ENCODE measurements at places on chromosomes 3 and 15.

DNA sequence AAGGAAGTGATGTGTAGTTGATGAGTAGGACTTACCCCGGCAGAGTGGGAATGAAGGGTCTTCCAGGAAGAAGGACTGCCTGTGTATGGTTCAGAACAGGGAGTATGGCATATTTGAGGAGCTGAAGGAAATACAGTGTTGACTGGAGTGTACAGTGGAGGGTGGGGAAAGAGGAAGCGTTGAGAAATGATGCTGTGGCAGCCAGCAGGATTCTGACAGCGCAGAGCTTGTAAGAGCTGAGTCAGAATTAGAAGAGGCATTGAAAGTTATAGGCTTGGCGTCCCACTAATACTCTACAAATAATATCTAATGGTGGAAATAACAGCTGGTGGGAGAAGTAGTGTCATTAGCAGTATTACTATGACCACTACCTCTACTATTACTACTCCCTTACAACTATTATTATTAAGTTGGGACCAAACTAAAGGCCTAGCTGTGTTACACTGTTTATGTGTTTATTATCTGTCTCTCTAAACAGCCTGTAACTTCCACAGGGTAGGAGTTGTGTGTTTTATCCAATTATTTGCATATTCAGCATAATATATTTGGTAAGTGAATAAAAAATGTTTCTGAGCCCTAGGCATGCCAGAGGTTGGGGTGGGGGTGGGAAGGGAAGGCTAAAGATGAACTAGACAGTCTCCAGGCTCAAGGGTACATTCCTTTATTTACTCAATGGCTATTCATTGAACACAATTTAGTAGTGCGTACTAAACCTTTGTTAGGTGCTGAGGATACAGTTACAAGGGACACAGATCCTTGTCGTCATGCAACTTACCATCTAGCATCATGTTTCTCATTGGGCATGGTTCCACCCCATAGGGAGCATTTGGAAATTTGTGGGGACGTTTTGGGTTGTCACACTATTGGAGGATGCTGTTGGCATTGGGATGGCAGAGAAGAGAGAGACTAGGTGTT lies 428.8 kb upstream of the ONECUT1 start:
- no peak for DNase-seq

- no peak for DNase-seq
Measured at GRCh38 chr3:127226946-127227842, 34.3 kb downstream of the PRR23E start.

DNA sequence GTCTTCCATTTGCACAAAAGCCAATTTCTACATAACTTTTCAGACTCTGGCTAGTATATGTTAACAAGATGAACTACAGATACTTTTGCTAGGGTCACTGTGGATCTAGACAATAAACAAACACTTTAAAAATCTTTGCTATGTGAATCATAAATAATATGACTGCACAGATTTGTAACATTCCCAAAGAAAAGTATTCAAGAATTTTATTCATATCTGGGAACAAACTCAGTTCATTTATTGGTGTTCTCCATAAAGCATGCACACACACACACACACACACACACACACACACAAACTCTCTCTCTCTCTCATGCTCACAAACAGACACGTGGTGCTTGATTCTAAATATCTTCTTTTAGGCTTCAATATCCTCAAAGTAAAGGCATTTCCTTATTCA lies 18.8 kb upstream of the THRB start:
- DNase-seq = no peak

DNA sequence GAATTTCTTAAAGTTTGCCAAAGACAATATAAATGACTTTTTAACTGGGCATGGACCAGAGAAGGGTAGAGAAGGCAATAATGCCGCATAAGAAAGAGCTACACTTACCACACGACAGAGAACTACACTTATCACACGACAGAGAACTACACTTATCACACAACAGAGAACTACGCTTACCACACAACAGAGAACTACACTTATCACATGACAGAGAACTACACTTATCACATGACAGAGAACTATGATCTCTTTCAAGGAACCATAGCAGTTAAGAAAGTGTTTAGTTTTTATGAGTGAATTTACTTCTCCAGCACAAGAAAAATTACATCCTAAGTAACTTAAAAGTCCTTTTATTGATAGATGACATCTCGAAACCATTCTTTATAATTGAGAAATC lies 32.0 kb downstream of the DCUN1D1 start:
- no peak for DNase-seq

DNA sequence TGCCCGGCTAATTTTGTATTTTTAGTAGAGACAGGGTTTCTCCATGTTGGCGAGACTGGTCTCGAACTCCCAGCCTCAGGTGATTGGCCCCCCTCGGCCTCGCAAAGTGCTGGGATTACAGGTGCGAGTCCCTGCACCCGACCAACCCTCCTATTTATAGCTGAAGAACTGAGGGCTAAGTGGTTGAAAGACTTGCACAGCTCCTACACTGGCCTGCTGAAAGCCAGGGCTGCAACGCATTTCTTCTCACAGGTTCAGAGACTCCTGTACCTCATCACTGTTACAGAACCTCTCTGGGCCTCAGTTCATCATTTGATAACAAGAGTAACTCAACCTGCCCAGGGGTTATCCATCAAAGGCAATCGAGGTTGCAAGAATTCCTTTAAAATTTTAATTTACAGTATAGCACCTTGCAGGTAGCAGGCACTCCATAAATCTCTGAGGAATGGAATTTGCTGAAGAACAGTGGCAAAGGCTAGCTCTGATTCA lies 626.5 kb upstream of the TBL1XR1 start:
- DNase-seq = no peak

DNA sequence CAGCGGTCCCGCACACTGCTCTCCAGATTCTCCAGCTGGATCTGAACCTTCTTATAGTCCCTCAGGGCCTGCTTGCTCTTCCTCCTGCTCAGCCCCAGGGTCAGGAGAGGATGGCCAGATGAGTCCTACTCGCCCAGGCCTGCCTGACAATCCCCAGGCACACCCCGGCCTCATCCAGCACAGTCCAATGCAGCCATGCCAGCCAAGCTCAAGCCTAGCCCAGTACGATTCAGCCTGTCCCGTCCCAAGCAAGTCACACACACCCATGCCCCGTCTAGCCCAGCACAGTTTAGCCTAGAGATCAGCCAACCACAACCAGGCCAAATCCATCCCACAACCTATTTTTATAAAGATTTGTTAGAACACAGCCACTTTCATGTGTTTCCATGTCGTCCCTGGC lies 16.8 kb downstream of the PLXNB1 start:
- no peak for DNase-seq

GRCh38 chr3:185702262-185703225 lies 116.4 kb downstream of the SENP2 start:
- DNase-seq = no peak

GRCh38 chr3:195768414-195768813 lies 43.3 kb downstream of the MUC4 start:
- no peak for DNase-seq

GRCh38 chr15:75947092-75947491 lies 43.4 kb downstream of the FBXO22 start:
- DNase-seq = no peak

DNA sequence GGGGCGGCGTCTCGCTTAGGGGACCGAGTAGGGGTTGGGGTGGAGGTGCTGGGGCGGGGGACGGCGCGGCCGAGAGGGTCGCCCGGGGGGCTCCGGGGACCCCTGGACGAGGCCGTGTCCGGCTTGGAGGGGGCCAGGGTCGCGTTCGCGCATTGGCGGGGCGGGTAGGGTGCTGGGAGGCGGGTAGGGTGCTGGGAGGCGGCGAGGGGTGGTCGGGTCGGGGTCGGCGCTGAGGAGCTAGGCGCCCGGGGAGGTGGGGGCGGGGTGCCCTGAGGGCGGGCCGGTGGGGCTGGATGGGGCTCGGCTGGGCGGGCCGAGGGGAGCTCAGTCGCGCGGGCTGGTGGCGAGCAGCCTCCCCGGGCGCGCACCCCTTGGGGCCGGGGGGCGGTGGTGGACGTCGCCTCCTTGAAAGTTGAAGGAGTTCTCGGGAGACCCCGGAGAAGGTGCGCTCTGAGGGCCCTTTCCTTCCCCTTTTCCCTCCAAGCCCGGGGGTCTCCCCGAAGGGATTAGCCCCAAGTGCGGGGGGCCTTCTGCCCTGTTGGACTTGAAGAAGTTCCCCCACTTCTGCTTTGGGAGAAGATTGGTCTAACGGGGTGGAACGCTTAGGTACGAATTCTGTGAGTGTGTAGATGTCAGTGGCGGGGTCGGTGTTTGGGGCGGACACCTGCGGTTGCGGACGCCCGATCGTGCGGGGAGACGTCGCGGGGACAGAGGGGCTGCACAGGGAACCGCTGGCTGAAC lies 543 bp downstream of the MEF2A start:
- DNase-seq = no peak

DNA sequence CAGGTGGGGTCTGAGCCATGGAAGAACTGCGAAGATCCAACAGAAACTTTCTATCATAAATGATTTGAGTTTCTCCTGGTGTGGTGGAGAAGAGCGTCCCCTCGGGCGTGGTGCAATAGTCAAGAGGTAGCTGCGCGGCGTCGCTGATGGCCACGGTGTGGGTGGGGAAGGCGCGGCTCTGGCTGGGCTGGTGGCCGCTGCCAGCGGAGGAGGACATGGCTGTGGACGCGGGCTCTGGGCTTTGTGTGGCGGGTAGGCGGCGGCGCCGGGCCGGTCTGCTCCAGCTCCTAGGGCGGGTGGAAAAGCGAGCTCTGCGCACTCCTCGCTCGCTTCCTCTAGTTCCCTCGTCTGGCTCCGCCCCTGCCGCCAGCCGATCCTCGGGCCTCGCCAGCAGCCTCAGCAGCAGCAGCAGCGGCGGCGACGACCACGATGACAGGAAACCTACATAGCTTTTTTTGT lies 5.9 kb downstream of the STARD9 start:
- DNase-seq = peak; percentile 66

DNA sequence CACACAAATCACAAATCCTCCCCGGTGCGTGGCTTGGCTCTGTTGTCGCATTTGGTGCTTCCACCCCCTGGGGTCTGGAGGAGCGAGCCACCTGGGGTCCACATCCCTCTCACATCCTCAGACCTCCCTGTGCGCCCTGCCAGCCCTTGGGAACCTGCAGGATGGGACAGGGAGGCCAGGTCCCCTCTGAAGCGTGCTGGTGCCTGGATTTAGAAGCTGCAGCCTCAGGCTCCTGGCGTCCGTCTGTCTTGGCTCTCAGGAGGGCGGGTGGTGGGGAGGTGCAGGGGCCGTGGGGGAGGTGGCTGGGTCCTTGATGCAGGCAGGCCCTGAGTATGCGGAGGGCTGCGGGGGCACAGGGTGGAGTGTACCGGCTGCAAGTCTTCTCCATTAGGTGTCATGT lies 38.4 kb downstream of the RGMA start:
- no peak for DNase-seq

- no peak for DNase-seq
Measured at GRCh38 chr3:24519368-24520100, 24.9 kb upstream of the THRB start.

DNA sequence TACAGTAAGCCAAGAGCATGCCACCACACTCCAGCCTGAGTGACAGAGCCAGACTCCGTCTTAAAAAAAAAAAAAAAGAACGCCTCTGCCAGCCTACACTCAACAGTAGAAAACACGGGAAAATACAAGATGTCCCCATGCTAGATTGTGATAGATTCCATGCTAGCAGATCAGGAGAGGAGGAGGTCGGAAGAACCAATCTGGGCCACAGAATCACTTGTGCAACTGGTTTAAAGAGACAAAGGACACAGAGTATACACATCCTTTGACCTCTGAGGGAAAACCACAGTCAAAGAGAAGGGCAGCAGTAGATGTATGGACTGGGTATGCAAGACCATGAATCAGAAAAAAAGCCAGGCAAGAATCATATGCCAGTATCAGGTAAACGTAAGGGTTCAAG lies 15.9 kb downstream of the TBL1XR1 start:
- no peak for DNase-seq

GRCh38 chr3:112734736-112735350 lies 93.9 kb upstream of the CCDC80 start:
- DNase-seq = peak; percentile 60

GRCh38 chr3:179589143-179589542 lies 15.3 kb downstream of the MRPL47 start:
- DNase-seq = no peak

DNA sequence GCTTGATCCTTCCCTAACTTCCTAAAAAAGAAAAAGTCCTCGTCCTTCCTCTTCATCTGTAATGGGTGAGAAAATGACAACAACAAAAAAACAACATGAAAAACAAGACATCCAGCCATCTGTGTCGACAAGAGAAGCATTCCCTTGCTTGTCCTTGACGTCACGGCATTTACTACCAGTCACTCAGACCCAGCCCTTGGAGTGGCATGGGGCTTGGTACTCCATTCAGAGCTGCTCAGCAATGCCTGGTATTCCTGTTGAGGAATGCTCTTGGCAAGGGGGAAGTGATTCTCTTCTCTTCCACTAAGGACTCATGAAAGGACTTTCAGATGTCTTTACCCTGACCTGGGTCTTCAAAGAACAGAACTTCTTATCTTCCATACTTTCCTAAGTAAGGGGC lies 339.7 kb upstream of the RASGRP1 start:
- no peak for DNase-seq

- no peak for DNase-seq
Measured at GRCh38 chr15:31077181-31077580, 24.3 kb downstream of the TRPM1 start.

DNA sequence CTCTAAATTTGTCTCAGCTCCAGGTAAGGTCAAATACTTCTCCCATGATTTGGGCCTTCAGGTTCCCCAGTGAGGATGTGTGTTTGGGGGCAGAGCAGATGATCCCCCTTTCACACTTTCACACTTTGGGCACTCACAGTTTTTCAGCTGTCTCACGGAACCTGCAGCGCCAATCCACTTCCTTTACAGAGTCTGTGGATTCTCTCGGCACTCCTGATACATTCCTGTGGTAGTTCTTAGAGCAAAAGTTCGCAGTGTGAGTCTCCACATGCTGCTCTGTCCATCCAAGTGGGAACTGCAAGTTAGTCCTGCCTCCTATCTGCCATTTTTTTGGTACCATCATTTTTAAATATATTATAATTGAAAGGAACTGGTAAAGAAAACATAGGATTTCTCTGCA lies 20.2 kb upstream of the CPOX start:
- DNase-seq = no peak

DNA sequence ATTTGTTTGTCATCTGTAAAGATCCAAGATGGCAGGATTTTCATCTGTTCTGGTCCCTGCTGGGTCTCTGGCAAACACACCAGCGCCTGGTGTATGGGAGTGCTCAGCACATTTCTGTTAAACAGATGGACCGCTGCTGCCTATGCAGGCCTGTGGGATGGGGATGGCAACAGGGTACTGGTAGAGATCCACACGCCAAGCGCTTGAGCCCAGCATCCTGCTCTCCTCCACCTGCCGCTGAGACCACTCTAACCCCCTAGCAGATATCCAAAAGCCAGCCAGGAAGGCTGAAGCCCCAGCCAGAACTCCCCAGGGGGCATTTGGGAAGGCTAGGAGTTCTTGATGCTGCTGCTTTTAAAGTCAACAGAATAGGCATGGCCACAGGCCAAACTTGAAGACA lies 31.7 kb downstream of the ZNF445 start:
- DNase-seq = no peak
